ENCODE measurements at places on chromosomes 12 and 14.
A peak's percentile ranks its signal among the peaks of the same experiment; 100 is the strongest.

DNA sequence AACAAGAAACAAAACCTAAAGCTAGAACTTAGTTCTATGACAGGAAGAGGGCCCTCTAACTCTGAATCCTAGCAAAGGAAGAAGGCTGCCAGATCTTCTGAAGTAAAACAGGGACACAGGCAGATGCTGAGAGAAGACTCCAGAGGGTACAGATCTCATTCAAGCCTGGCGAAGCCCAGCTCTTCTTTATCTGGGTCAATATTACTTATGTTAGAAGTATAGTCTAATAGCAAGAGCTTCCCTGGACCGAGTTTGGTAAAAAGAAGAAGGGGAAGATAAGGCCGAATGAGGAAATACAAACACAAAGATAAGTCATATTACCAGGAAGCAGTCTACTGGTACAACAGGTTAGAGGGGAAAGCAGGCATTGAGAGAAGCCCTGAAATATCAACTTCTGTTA, 79.9 kb upstream of the CCDC91 start:
- no peak for DNase-seq

- no peak for DNase-seq
Measured at GRCh38 chr14:72576258-72576657, 317.6 kb downstream of the DPF3 start.

- no peak for DNase-seq
Measured at GRCh38 chr12:32074432-32074831, 32.2 kb upstream of the BICD1 start.

DNA sequence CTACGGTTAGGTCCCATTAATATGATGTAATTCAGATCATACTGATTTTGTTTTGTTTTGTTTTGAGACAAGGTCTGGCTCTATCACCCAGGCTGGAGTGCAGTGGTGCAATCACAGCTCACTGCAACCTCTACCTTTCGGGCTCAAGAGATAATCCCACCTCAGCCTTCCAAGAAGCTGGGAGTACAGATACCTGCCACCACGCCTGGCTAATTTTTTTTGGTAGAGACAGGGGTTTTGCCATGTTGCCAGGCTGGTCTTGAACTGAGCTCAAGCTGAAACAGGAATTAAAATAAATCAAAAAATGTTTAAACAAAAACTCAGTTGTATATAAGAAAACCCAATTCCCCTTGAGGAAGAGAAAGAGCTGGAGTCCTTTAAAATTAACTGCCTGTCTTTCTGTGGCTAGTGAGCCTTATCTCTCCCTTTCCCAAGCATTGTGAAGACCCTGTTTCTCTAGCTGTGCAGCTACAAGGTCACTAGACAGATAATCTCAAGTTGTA, 17.7 kb upstream of the ANAPC7 start:
- DNase-seq = no peak

- no peak for DNase-seq
Measured at GRCh38 chr12:131948166-131948712, 1.5 kb upstream of the EP400 start.

- no peak for DNase-seq
Measured at GRCh38 chr14:72545411-72546311, 348.2 kb downstream of the DPF3 start.

- no peak for DNase-seq
Measured at GRCh38 chr14:97379091-97379531, 581.9 kb downstream of the VRK1 start.

DNA sequence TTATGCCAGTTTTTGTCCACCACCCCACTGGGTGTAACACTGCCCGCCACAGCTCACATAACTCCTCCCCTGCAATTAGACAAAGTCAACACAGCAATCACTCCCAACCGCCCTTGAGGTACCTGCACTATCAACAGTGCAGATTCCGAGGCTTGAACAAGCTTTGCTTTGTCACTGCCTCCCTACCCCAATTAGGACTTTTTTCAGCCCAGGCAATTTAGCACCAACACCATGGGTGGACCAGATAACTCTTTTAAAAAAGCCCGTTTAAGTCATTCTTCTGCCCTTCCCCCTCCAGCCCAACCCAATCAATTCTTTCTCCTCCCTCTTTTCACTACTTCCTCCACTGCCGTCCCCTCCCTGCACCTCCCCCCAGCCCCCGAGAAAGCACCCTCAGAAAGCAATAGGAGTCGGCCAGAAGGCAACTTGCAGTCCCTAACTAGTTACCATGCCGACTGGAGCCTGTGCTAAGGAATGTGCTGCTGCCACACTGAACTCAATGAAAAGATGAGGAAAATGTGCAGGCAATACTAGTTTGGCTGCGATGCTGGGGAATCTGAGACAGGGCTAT, 45.7 kb upstream of the OTX2 start:
- no peak for DNase-seq

DNA sequence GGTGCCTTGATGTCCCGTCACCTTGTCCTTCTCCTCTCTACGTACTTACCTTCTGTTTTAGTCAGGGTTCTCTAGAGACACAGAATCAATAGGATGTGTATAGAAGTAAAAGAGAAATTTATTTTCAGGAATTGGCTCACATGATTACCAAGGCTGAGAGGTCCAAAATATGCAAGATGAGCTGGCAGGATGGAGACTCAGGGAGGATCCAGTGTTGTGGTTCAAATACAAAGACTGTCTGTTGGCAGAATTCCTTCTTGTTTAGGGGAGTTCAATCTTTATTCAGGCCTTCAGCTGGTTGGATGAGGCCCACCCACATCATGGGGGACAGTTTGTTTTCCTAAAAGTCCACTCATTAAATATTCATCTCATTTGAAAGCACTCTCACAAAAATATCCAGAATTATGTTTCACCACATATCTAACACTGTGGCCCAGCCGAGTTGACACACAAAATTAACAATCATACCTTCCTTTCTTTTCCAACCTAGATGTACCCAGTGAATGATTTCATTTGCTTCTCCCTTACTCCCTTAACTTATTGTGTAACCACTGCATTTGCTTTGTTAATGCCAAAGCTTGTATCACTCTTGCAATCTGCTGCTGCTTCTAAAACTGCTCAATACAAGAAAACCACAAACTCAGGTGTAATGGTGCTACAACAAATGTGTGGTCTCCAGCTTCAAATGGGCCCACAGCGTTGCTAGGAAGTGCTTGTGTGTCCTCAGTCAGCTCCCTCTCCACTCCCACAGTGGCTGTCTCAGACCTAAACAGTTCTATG, 195.4 kb upstream of the ARHGAP5 start:
- no peak for DNase-seq

DNA sequence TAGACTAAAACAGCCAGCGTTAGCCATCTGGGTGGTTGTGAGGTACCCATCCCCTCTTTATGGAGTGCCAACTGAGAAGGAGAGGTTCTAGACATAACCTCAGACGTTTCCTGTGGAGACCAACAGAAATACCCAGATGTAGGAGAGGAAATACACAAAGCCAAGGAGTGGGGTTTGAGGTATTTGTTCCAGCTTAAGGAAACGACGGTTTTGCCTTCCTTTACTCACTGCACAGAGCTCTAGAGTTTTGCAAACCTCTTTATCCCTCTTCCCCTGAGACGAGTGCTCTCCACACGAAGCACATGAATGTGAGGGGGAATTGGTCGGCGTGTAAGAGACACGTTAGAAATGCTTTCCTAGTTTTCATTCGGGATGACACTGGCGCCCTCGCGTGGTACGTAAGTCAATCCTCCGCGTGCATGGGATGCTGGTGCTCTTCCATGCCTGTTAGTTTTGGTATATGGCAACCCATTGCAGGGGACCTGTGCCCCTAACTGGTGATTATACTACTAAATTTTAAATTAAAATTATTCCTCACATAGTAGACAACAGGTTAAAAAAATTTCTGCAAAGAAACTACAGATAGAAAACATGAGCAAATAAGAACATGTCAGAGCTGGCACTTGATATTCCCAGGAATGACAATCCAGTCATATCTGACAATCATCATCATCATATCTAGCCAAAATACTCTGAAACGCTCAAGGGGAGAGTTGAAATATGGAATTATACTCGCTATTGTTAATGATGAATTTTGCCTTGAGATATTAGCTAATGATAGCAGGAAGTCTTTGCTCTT, 121.7 kb downstream of the PPM1H start:
- DNase-seq = no peak

DNA sequence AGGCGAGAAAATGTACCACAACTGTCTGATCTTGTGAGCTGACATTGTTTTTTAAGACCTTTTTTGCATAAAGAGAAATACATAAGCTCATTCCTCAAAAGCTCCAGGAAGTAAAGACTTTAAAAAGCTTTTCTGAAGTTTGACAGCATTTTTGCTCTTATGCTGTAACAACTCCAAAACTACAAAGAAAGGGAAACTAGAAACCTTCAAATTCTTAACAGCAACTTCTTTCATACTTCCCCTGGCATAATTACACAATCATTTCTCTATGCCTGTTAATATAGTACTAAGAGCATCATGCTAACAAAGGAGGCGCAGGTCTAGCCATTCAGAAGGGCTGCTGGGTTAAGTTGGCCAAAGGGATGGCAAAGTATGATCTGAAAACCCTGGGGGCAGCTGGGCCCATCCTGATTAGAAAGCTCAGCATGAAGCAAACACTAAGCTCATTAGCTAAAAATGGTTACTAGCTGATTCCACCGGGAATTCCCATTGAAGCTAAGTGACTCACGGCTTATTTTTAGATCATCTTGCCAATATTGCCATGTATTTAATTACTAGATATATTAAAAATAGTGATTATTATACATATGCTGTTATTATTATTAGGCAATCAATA, 26.1 kb upstream of the ANP32D start:
- no peak for DNase-seq

DNA sequence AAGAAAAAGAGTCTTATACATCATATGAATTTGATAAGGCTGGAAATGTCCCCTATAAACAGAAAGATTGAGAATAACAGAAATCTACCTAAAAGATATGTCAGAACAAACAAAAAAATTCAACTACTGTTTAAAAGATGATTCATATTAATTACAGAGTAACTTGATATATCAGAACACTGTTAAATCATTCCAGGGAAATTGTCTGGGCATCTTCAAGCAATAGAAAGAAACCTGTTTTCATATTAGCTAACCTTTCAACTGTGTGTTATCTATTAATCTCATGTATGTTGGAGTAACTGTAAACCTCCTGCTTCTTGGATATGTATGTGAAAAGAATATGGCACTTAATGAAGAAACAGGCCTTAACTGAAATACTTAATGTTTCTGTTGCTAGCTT, 96.7 kb downstream of the NUBPL start:
- no peak for DNase-seq

- DNase-seq = peak; percentile 34
Measured at GRCh38 chr14:52694761-52695480, 437 bp downstream of the ERO1A start.

GRCh38 chr14:55349565-55349964, 62.1 kb downstream of the ATG14 start:
- no peak for DNase-seq

DNA sequence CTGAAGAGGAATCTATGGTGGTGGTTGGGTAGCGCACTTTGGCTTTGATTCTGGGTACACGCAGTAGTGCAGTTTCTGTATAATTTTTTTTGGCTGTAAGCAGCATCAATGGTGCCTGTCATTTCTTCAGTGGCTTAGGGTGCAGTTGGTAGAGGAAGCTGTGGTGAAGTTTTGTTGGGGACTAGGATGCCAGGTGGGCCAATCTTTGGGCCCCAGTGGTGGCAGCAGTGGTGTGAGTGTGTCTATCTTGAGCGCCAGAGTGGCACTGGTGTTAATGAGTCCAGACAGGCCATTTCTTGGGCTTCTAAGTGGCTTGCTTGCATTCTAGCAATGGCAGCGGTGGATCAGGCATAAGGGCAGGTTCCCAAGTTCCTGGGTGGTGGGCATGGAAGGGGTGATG, 33.8 kb upstream of the CCND2 start:
- no peak for DNase-seq

DNA sequence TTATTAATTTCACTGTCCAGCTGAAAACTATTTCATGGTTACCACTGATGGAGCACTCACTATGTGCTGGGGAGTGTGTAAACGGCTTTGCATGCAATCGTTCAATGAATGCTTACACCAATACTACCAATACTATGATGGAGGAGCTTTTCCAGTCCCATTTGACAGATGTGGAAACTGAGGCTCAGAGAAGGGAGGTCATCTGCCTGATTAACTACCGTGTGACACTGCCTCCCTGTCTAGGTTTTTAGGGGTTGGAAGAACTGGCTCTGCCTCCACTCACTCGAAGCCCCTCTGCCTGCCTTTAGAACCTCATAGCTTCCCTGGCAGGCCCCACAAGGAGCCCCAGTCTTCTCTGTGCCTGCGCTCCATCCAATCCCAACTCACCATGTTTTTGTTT, 11.9 kb downstream of the MSI1 start:
- no peak for DNase-seq

DNA sequence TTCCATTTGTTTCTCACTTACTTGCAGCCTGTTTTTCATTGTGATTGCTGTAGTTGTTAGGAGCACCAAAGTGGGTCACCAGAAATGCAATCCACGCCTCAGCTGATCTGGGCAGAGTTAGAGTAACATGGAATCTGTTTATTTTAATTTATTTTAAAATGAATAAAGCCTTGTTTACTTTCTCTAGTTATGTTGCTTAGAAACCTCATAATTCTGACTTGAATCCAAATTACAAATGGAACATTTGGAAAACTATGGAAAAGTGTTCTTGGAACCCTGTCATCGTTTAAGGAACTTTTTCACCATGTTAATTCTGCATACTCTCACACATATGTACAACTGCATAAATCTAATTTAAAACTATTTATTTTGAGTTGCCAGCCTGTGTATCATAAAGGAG, 92.2 kb upstream of the DAAM1 start:
- no peak for DNase-seq

DNA sequence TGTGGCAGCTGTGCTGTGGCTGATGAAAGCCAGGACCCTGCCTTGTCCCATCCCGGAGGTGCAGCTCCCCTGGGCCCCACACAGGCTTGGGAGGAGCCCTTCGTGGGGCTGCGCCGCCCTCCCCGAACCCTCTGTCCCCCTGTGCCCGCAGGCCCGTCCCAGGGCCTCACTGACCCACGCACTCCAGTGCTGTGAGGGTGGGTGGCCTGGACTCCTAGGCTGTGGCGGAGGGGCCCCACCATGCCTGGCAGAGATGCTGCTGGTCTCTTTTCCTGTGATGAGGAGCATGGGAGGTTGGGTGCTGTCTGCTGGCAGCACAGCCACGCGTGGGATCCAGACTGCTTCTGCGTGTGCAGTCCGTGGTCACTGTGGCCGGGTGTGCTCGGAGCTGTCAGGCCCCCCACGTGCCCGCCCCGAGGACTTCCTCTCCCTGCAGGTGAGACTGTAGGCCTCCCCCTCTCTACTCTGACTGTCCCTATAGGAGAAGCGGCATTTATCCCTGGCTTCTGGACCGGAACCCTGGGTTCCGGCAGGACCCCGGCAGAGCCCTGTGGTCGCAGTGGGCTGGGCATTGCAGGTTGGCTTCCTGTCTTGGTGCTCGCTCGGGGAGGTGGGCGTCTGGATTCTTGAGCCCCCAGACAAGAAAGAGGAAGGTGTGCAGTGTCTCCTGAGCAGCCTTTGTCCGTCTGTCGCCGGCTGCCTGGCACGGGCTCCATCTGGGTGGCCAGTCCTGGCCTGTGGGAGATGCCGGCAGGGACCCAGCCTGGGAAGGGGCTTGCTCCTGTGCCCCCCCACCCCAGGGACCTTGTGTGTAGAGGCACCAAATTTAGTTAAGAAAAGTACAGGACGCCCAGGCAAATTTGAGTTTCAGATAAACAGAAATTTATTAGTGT, 2.3 kb downstream of the MTA1 start:
- no peak for DNase-seq
